Stimulated activated CD4-positive, alpha-beta T cell treated with anti-CD3 and anti-CD28 coated beads, TNF-alpha, amount 100 ng/mL, for 24 hours (primary cell): ENCODE measurements at places on chromosomes 5 and 9.

GRCh38 chr5:17222664-17223063 lies 5.2 kb downstream of the BASP1 start:
- DNase-seq = no peak

GRCh38 chr9:85129514-85129913 lies 460.0 kb downstream of the NTRK2 start:
- DNase-seq = no peak

DNA sequence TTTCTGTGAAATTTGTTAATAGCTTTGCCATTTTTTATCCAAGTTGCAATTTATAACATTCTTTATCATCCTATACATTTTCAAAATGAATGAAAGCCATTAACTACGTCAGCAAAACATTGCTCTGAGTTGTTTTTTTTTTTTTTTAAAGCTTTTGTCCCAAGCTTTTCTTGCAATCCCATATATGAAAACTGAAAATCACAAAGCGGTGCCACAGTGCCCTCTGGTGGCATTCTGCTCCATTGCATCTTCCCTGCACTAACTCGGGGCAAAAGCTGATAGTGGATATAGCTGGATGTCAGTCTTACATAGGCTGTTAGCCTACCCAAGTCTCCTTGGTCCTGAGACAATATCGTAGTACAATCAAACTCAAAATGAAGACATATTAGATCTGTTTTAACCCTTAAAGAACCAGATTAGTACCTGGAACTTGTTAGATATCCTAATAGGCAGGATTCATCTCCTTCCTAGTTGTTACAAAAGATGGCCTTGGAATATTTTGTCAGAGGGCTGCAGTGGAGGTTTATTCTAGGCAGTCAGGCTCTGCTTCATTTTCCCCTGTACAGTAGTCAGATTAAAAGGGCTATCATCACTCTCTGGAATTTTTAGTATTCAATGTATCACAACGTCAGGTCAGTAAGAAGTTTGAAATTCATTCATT lies 669.9 kb downstream of the PTPRD start:
- peak; percentile 13 for DNase-seq

- no peak for DNase-seq
These were observed 221.3 kb downstream of the GRIA1 start for GRCh38 chr5:153711755-153712154.

DNA sequence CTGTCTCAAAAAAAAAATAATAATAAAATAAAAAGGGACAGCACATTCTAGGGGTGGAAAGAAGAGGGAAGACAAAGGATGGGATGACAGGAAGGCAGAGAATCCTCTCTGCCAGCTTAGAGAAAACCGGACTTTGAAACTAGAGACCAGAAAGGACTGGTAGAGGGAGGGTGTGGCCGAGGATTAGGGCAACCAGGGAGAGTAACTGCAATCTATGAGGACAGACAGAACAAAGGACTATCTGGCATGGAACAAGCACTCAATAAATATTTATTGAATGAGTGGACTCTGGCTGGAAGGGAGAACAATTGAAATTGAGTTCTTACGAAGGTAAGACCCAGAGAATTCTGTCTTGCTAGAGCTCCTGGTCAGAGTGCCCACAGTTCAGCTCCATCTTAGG lies 2.4 kb downstream of the GBA2 start:
- no peak for DNase-seq

- no peak for DNase-seq
These were observed 463.3 kb downstream of the IRX1 start for GRCh38 chr5:4058899-4059298.

DNA sequence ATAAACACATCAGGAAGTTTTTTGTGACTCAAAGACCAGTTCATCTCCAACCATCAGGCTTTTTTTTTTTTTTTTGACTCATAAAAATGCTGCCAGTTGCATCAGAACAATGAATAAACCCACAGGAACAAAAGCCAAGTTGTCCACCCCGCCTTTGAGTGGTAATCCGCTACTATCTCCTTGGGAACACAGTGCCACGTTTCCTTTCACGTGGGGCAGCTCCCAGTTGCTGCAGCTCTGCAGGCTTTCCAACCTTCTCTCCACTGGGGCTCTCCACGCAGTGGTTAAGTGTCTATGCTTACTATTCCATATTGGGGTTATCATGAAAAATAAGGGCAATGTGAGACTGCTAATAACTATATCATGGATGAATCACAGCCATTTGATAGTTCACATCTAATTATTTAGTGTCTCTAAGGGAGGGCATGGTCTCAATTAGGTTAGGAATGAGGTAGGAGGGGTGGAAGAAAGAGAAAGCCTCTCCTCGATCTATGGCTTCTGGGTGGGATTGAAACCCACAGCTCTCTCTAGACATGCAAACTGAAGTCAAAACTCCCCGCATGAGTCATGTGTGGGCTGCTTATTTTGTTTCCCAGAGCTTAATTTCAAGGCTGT lies 55.8 kb upstream of the ACTBL2 start:
- DNase-seq = no peak
